Cerebellar cortex (tissue), 1 donor: ENCODE measurements at places on chromosomes 5 and 9.

DNA sequence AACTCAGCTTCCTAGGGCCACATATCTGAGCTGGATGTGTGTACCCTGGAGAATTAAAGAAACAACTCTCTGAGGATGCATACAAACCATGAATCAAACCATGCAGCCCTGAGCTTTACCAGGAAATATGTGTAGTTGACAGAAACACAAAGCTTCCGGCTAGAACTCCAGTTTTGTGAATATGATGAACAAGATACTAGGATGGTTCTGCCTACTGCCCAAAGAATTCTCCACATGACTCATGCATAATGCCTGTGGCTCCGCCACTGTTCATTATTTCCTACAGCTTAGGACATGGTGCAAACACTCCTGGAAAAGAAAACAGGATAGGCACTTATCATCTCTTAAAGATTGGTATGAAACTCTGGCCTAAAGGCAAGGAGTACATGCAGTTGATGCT lies 343.4 kb downstream of the DNAH5 start:
- DNase-seq = no peak

GRCh38 chr5:73280821-73281746 lies 108.1 kb downstream of the TMEM174 start:
- peak; percentile 73 for DNase-seq

GRCh38 chr5:88322785-88323184 lies 54.1 kb upstream of the TMEM161B start:
- DNase-seq = no peak

GRCh38 chr9:85258823-85259370 lies 482.9 kb downstream of the AGTPBP1 start:
- DNase-seq = peak; percentile 78

DNA sequence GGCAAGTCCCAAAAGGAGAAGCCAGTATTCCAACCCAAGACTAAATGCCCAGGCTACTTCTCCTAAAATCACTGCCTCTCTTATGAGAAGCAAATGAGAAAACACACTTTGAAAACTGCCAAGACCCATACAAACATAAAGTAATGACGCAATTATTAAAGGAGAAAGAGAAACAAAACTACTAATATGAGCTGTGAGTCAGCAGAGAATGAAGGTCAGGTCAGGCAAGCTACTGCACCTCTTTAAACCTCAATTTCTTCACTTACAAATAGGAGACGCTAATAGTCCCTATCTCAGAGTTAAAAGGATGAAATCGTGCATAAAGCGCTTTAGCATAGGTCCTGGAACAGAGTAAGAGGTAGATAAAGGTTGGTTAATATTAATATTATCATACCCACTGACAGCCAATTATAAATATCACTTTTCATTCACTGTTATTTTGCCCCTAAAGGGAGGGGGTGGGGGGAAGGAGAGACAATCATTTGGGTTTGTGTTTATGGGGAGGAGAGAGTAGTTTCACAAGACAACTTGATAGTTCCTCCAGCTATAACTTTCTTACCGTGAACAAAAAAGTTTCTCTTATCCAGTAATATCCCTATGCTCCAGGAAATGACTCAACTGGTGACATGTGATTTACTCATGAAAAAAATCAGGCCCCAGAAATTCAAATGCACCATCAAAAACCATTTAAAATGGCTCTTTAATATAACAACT lies 3.6 kb downstream of the PSMB7 start:
- DNase-seq = no peak

GRCh38 chr9:134948149-134948548 lies 30.4 kb upstream of the FCN1 start:
- DNase-seq = no peak

DNA sequence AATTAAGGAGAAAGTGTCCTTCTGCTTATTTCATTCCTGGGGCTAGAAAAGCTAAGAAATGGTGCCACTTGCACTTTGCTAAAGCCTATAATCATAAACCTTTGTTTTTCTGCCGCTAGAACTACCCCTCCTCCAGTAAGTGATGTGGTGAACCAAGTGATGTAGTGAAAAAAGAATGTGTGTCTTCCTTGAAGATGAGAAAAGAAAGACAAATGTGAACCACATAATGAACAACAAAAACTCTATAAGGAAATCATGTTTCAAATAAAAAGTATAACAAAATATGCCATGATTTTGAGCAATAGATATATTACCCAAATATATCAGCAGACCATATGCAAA lies 179.0 kb upstream of the SGCD start:
- DNase-seq = no peak

GRCh38 chr9:75134495-75134894 lies 46.2 kb downstream of the OSTF1 start:
- no peak for DNase-seq

DNA sequence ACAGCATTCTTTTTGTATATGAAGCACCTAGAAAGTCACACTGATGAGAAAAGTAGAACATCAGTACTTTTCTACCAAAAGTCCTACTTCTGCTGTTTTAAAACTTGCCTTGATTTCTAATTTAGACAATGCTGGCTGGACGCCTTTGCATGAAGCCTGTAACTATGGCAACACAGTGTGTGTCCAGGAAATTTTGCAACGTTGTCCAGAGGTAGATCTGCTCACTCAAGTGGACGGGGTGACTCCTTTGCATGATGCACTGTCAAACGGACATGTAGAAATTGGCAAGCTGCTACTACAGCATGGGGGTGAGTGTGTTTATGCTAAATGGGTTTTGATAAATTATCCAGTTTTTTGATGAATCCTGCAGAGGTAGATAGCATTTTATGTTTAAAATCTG lies 73.5 kb downstream of the SLF1 start:
- peak; percentile 97 for DNase-seq

- DNase-seq = no peak
Observed at GRCh38 chr9:60545878-60546385, 368.3 kb upstream of the SPATA31A5 start.

DNA sequence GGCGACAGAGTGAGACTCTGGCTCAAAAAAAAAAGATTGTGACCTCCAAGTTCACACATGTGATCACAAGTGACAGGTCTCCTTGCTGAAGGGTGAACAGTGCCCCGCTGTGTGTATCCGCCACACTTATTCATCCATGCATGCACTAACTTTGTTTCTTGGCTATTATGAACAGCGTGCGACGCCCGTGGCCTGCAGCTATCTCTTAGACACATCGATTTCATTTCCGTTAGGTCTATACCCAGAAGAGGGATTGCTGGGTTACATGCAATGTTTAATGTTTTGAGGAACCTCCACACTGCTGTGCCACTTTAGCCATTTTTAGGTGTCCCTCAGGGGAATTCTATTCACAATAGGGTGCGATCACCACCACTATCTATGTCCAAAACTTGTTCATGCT lies 12.1 kb upstream of the EGFL7 start:
- no peak for DNase-seq

- DNase-seq = no peak
Observed at GRCh38 chr9:123061216-123061615, 27.7 kb downstream of the GPR21 start.

GRCh38 chr9:138073808-138074207 lies 196.2 kb downstream of the CACNA1B start:
- no peak for DNase-seq

DNA sequence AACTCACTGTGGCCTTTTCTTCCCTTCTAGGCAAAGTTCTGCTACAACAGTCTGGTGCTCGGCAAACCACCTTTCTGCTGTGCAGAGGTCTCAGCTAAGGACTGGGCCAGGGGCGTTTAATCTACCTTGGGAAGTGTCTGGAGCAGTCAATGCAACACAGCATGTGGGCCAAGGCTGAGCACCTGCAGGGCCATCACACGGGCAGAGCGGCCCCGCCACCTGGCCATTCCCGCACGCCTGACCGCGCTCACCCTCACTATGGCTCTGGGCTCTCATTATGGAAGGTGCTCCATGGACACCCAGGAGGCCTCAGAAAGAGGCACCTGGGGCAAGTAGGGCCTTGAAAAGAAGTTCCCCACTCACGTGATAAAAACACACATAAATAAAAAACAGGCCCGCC lies 65.7 kb upstream of the TBC1D9B start:
- peak; percentile 41 for DNase-seq

GRCh38 chr5:132076202-132076830 lies 2.7 kb downstream of the CSF2 start:
- no peak for DNase-seq

DNA sequence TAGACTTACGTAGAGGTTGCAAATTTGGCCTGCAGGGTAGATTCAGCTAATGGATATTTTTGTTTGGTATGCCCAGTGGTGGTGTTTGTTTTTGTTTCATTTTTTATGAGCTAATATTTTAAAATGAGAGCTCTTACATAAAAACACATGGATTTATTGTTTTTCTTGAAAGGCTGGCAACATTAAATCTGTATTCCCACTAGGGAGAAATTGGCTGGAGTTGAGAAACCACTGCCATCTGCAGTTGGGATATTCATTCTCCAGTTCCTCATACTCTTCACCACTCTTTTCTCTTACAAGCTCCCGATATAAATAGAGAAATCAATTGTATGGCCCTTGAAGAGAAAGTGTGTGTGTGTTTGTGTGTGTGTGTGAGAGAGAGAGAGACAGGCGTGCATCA lies 143.3 kb downstream of the ALDH1A1 start:
- DNase-seq = no peak

- DNase-seq = no peak
Observed at GRCh38 chr5:133251296-133252132, 199.7 kb downstream of the HSPA4 start.

- peak; percentile 66 for DNase-seq
Observed at GRCh38 chr9:130707225-130707976, 13.8 kb downstream of the EXOSC2 start.

- DNase-seq = no peak
Observed at GRCh38 chr5:98214240-98215051, 559.0 kb upstream of the RGMB start.

GRCh38 chr9:10867194-10867593 lies 254.4 kb upstream of the PTPRD start:
- no peak for DNase-seq

DNA sequence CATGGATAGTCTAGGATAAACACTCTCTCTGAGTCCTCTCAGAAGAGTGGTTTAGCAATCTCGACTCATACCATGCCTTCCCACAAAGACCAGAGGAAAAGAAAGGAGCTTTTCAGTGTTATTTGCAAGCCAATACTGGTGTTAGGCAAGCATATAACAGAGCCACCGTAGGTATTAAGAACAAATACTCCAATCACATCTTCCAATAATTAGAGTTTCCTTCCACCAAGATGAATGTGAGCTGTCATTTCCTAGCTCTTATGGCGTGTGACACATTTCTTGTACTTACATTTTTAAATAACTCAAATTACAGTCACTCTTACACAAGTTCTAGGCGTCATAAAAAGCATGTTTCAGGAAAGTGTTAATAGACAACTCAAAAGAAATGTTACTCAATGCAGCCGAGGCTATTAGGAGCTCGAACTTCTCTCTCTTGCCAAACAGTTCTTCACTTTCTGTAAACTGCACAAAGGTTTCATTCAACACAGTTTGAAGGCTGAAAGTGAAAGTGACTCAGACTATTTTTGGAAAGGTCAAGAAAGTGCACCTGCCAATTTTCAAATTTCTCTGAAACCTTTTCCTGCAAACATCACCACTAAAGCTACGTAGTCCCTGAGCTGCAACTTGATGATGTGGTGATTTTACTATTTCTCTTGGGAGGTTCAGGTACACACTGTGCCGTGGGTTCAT lies 153.8 kb downstream of the AUH start:
- DNase-seq = no peak

DNA sequence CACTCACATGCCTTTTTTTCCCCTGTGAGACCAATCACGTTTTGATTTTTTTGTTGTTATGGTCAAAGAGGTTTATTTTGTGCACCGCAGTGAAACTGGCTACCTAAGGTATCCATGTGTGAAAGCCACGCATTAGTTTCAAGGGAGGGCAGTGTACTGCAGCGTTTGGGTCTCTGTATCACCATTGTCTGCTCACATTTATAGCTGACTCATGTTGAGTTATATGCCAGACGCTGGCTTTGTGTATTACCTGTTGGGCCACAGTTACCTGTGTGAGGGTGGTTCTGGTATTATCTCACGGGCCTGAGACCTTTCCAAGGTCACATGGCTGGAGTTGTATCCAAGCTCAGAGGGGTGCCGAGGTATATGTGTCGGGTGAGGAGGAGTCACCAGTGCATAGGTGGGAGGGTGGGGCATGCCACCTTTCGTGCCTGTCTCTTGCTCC lies 75.8 kb downstream of the ARHGAP26 start:
- peak; percentile 31 for DNase-seq

- DNase-seq = no peak
Observed at GRCh38 chr9:28134446-28134976, 561.2 kb upstream of the C9orf72 start.

GRCh38 chr5:133482028-133482427 lies 130.3 kb downstream of the FSTL4 start:
- no peak for DNase-seq

DNA sequence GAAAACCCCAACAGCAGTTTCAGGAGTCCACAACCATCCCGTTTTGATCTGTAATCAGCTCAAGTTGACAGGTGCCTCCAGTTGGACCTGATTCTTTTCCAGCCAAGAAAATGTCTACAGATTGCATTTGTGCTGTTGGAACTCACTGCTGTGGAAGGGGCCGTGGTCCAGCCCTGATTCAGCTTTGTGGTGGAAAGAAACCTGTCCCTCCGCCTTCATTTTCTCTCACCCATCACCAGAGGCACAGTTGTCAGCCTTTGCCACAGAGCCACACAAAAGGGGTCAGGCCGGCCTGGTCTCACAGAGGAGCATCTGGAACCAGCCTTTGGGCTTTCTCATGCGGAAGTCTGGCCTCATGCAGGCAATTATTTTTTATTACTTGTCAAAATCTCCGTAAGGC lies 483.6 kb downstream of the GADD45G start:
- DNase-seq = no peak

DNA sequence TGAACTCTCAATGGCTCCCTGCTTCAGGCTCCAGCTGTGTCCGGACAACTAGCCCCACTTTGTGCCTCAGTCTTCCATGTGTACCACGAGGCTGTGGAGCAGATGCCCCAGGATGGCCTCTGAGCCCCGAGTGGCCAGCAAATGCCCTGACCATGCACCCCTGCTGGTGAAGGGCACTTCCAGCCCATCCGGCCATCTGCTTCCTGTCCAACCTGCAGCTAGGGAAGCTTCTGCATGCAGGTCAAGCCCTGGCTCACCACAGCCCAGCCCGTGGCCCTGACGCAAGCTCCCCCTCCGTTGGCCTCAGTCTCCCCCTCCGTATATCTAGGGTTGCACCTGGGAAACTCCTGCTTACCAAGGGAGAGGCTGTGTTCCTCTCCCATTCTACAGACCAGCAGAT lies 4.8 kb downstream of the NINJ1 start:
- DNase-seq = no peak
